Inflammatory macrophage treated with lipopolysaccharide for 1 hour (primary cell): ENCODE measurements at places on chromosomes 2 and 18.

DNA sequence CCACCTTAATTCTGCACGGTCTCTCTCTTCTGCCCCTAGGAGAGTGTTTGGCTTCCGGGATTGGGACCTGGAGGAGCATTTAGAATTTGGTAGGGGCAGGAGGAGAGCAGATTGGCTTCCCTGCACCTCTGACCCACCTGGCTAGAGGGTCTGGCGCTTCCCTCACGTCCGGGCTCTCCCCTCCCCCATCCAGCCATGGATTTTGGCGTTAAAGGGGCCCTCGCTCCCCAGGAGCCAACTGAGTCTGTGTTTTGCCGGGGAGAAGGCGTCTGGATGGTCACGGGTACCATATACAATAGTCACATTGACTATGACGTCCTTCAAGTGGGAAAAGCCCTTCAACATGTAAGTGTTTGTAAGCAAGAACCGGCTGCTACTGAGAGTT is 6.6 kb downstream of the HOXD3 start:
- no peak for DNase-seq

GRCh38 chr2:163469561-163469962 is 266.2 kb downstream of the FIGN start:
- no peak for DNase-seq

GRCh38 chr2:239101071-239101470 is 253.2 kb downstream of the TWIST2 start:
- DNase-seq, result no peak

GRCh38 chr18:45854036-45854586 is 28.6 kb downstream of the SIGLEC15 start:
- DNase-seq, result no peak

DNA sequence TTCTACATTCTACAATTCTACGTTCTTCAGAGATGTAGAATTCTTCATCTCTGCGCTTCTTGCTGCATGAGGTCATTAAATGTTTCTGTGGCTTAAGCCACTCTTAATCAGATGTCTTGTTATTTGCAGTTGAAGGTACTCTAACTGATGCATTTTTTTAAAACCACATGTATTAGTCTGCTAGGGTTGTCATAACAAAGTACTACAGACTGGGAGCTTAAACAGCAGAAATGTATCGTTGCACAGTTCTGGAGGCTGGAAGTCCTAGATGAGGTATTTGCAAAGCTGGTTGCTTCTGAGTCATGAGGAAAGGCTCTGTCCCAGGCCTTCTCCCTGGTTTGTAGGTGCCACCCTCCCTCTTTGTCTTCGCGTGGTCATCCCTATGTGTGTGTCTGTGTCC is 176.3 kb upstream of the GLI2 start:
- DNase-seq, result no peak

- no peak for DNase-seq
Measured at GRCh38 chr2:56008661-56009431, 85.3 kb upstream of the EFEMP1 start.

DNA sequence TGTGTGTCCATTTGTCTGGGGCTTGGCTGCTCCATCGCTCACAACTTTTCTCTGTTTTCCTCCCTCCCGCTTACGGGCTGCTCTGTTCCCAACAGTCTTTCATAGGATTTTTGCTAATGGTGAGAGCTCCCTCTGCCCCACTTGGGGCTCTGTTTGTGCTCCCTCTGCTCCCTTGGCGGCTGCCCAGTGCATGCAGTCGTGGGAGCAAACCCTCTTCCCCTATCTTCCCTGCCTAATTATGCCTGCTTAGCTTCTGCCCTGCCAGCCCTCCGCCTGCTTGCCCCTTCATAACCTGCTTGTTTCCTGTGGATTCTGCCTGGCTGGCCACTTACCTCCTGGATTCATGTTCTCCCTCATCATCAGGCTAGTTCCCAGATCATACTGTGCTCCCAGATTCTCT is 6.6 kb upstream of the KRTCAP3 start:
- DNase-seq, result no peak

DNA sequence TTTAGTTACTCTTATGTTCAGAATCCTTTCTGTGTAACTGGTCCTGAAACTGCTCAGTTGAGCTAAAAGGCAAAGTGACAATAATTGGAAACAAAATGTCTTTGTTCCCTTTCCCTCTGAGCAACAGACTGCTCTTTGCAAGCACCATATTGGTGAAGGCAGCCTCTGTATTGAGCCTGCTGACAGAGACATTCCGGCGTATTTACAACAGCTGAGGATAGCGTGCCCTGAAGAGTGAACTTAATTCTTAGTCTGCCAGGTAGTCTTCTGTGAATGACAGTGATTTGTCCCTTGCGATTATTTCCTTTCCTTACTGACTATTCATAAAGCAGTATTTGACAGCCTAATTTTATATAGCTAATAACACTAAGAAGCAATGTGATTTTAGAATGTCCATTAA is 239.1 kb downstream of the CPS1 start:
- no peak for DNase-seq

GRCh38 chr2:230124757-230125431 is 56.2 kb upstream of the SLC16A14 start:
- peak; percentile 71 for DNase-seq

DNA sequence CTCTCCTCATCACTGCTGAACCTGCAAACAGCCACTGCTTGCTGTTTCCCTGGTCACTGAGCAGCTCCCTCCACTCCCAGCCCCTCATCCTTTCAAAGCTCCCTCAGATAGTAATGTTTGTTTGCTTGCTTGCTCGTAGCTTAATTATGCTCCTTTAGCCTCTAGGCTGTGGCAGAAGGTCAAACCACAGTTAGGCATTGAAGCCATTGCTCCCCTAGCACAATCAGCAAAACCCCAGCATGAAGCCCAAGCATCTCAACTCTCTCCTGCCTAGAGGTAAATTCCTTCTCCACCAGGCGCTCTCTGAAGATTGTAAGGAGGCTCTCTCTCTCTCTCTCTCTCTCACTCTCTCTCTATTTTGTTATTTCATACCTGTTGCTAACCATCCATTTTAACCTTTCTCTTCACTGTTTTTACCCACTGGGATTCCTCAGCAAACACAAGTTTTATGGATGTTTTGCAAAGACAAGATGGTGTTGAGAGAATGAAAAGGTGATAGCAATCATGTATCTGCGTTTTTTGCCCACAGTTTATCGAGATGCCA is 135.9 kb upstream of the HNRNPA3 start:
- no peak for DNase-seq

DNA sequence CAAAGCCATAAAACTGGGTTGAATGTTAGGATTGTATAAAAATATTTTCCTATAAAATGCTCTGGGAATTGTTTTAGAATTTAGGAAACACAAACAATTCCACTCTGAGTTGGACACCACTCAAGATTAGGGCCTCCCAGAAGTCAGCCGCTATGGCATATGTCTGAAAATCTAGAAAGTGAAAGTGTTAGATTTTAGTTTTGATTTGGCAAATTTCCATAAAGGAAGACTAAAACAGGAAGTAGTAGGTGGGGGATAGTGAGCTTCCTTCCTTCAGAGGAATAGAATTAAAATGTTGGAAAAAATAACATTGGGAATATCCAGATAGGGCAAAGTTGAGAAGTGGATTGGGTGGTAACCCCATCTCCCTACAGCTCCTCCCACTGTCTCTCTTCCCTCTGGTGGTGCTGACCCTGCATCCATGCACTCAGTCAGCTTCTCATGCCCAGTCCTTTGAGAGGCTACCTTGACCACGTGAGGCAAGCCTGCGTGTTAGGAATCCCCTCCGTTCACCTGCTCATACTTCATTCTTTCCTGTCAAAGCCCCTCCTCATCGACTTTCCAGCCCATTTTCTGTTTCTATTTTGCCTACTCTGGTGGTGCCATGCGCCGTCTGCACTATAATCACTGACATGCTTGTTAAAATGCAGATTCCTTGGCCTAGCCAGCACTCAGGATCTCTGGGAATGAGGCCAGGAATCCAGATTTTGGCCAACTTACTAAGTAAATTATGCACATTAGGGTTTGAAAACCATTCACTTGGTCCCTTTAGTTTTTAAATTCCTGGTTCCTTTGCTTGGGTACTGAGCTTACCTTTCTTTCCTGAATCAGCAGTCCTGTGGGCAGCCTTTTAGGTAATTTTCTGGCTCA is 83.5 kb downstream of the POLE4 start:
- DNase-seq, result peak; percentile 59

DNA sequence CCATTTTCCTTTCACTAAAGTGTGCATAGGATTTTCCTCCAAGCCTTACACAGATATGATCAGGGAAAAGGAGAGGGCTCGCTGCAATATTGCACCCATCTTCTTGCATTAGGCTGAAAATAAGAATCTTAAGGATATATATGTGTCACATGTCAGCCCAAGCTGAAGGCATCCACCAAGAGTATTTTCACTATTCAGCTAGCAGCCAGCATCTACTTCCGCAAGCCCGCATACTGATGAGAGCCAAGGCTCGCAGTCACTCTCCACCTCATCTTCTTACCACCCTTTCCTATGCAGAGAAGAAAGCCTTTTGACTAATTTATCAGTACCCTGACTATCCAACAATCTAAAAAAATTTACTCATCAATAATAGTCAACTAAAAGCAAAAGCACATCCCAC is 6.1 kb downstream of the TMEM163 start:
- no peak for DNase-seq

GRCh38 chr18:13562494-13563029 is 163.8 kb downstream of the FAM210A start:
- DNase-seq, result peak; percentile 98
